ENCODE measurements at places on chromosomes 6 and 20.

DNA sequence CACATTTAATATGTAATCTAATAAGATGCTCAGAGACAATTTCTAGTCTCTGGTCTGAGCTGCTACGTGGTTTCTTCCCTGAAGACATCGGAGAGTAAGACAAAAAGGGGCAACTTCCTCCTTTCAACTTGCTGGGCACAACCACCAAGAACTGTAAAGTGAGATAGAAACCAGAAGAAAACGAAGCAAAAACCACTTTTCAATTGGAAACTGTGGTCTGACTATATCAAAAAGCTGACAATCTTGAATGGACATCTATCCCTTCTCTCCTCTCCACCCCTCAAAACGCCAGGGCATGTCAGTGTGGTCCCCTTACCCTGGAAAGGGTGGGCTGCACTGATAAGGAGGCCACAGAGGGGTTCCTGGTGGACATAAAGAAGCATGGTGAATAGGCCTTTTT lies 269.1 kb downstream of the CD83 start:
- DNase-seq, result no peak

GRCh38 chr6:158270389-158271127 lies 41.7 kb upstream of the TULP4 start:
- no peak for DNase-seq

- peak; percentile 26 for DNase-seq
Observed at GRCh38 chr6:20377623-20378265, 23.9 kb upstream of the E2F3 start.

- DNase-seq, result no peak
Observed at GRCh38 chr20:47951521-47951971, 166.3 kb upstream of the SULF2 start.

DNA sequence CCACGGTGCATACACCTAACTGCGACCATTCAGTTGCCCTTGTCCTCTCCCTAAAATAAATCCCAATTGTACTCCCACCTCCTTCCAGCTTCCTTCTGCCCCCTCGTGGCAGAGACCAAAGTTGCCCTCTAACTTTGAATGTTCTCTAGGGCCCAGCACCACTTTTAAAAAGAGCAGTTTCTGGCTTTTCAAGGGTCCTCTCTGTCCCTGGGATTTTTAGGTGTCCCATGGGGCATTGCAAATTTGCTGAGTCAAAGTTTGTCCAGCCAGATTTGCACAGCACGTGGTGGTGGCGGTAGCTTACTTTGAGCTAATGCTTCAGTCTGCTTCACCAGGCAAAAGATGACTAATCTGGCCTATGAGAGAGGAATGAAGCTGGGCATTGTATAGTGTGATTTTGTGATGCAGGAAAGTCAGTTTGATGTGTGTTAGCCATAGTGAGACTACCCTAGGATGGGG lies 100.2 kb downstream of the PERP start:
- DNase-seq, result no peak

DNA sequence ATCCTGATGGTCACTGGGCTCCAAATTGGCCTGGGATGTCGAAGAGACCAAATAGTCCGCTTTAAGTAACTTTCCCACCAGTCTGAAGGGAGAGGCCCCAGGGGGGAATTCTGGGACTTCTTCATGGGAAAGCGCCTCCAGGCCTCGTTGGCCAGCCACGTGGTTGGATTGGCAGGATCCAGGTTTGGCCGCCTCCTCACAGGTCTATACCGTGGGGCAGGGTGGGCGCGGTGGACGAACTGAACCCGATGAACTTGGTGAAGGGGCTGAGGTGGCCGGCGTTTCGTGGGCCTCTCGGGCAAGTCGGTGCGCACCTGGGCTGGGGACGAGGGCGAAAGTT lies 297 bp downstream of the POM121L2 start:
- DNase-seq, result no peak

- no peak for DNase-seq
Observed at GRCh38 chr20:55538261-55538908, 466.9 kb downstream of the CBLN4 start.

GRCh38 chr6:138485586-138486248 lies 13.6 kb downstream of the NHSL1 start:
- DNase-seq, result no peak

- DNase-seq, result no peak
Observed at GRCh38 chr6:7132398-7133035, 24.8 kb downstream of the RREB1 start.

DNA sequence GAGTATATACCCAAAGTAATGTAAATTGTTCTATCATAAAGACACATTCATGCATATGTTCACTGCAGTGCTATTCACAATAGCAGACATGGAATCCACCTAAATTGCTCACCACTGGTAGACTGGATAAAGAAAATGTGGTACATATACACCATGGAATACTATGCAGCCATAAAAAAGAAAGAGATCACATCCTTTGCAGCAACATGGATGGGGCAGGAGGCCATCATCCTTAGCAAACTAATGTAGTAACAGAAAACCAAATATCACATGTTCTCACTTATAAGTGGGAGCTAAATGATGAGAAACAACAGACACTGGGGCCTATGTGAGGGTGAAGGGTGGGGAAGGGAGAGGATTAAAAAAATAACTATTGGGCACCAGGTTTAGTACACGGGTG lies 11.5 kb upstream of the TMEM200A start:
- no peak for DNase-seq

GRCh38 chr6:109493865-109494264 lies 10.8 kb upstream of the ZBTB24 start:
- no peak for DNase-seq

DNA sequence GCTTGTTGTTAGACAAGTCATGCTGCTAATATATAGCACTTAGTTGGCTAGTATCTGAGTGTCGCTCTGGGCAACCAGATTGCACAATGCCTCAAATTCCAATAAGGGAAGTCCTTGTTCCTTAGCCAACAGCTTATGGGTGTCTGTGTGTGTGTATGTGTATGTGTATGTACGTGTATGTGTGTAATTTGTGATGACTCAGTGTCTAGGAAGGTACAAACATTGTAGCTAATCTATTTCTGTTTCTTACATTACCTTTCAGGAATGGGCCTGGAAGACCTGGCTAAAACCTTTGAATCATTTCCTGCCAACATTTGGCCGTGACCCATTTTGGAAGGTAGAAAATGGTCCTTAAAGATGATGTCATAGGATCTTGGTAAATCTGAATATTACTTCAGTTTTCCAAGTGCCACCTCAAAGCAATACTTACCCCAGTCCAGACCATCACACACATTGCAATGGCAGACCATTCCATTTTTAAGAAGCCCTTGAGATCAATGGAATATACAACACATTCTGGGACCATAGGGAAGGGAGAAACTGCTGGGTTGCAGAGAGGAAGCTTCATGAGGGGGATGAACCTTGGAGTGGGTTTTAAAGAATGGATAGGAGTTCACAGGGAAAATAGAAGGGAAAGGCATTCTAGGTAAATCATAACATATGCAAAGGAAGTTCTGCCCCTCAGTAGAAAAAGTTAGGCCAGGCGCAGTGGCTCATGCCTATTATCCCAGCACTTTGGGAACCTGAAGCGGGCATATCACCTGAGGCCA lies 25.1 kb downstream of the NEDD9 start:
- DNase-seq, result no peak

DNA sequence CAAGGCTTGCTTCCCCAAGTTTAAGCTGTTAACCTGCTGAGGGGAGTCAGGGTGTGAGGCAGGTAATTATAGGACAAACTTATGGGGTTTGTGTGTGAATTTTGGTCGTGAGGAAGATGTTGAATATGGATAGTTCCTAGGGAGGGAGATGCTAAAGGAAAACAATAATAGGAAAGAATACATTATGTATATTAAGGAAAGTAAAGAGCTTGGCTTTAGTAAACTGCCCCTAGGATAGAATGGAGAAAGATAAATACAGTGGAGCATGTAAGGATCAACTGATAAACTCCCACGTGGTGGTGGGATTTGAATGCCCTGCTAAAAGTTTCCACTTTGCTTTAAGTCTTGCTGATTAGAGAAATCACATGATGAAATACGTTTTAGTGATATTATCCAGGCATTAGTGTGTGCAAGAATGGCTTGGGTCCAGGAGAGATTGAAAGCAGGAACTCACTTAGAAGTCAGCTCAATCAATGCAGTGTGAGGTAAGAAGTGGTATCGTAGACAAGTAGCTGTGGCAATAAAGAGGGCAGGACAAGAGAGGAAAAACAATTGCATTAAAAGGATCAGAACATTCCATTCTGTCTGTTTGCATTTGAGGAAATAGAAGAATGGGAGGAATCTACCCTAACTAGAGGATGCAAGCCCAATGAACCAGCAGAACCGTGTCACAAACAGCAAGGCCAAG lies 52.5 kb downstream of the RPS12 start:
- DNase-seq, result no peak

- DNase-seq, result no peak
Observed at GRCh38 chr6:54587277-54587676, 259.3 kb upstream of the FAM83B start.

DNA sequence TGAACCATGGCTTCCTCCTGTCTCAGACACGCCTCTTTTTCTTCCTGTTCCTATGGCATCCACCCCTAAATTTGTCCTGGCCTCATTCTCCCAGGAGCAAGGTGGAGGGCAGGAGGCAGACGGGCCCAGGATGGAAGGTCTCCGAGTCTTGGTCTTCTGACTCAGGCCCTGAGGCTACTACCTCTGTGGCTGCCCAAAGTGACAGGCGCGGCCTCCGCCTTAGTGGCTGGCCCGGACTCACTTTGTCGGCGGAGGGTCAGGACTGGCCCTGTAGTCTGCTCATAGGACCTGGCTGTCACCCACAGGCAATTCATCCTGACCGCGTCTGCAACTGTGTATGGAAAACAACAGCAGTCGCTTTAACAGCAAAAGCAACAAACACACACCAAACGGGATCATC lies 263.1 kb upstream of the SUPT3H start:
- DNase-seq, result no peak

- DNase-seq, result no peak
Observed at GRCh38 chr6:127952176-127952575, 51.3 kb upstream of the THEMIS start.

DNA sequence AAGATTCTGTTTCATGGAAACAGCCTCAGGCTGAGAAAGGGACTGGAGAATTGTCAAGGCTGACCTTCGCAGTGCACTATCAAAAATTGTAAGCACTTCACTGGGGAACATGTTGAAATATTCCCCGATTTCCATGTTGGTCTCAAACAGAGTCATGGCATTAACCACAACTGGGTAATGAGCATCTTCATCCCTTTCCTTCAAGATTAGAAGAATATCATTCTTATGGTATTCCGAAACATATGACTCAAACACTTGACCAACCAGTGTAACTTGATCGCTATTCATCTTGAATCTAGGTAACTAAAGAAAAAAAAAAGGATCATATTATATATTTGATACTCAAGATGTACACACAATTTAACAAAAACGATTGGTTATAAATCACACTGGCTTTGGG lies 3.5 kb downstream of the MCM9 start:
- DNase-seq, result no peak

DNA sequence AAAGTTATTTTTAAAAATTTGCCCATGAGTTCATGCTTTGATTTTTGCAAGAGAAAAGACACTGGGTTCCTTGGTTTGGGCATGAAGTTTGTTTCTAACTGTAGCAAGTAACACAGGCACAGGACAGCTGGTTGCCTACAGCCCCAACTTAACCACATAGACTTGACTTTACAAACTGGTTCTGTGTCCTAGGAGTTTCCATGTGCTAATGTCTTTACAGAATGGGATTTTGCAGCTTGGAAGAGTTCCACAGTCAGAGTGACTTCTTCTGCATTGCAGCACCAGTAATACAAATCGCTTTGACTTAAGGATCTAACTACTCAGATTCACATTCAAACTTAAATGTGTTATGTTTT lies 44.3 kb downstream of the OR2B2 start:
- DNase-seq, result no peak

DNA sequence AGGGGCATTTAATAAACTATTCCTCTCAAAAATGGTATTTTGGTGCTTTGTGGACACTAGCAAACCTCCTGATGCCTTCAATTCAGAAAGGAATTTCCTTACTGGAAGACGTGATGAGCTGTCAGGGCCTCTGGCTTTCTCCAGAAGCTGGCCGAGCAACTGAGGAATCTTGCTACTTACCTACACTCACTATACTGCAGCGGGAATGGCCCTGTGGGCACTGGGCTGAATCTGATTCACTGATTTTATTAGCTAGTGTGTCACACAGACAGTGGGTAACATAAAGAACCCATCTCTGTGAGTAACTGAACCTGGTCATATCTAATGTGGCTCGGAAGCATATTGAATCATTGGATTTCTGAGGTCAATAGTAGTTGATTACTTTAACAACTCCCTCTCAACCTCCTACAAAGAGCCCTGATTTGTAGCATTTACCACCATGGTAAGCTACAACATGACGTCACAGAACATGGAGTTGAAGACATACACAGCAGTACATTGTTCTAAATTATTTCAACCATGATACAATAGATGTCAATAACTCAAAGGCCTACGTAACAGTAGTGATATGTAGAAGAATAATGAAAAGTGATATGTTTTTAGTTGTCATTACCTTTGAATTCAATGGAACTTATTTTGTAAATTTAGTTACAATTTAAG lies 232.1 kb downstream of the SYNE1 start:
- DNase-seq, result no peak

DNA sequence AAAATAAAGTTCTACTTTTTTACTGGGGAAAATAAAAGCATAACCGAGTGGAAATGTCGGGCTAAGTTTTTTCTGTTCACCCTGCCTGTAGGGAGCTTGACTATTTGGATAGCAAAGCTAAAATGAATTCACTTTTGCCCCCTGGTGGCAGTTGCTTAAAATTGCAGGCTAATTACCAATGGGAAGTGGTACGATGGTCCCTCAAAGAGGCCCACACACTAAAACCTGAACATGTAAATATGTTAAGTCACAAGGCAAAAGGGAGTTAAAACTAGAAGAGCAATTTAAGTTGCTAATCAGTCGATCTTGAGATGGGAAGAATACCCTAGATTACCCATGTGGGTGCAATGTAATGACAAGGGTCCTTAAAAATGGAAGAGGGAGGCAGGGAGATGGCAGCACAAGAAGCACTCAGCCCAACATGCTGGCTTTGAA lies 916 bp upstream of the SUN5 start:
- DNase-seq, result no peak

DNA sequence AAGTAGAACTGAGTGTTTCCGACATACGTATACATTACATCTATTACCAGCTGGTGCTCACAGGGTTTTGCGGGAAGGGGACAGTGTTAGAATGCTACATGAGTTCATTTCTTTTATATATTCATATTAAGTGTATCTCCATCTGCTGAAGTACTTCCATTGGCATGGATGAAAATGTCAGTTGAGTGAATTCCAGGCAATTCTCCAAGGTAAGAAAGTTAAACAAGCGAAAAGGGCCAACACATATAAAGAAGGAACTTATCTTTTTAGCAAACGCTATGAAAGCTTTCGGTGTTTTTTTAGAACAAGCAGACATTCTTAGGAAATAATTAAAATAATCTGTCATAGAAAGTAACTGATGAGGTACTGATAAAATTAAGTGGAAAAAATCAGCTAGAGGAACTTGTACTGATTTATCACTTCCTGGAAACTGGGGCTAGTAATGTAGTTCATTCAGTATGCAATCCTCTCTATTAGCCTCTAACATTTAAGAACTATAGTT lies 34.6 kb downstream of the RNF146 start:
- DNase-seq, result no peak

DNA sequence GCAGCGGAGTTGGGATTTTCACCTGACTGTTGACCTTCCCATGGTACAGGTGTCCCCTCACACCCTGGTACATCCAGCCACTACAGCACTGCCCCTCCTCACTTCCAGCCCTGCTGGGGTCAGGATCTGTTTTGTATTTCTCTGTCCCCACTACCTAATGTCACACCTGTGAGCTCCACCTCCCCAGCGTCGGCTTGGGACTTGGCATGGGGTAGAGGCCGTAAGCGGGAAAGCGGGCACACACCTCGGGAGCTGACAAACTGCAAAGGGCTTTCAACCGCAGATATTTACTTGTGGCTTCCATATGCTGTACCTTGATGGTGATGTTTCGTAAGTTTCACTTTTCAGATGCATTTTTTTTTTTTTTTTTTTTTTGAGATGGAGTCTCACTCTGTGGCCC lies 5.4 kb upstream of the CCN5 start:
- no peak for DNase-seq
